ENCODE measurements at places on chromosomes 3 and 15.

- no peak for DNase-seq
Observed at GRCh38 chr3:26562021-26562768, 60.4 kb upstream of the LRRC3B start.

GRCh38 chr3:140467796-140468315, 210.0 kb upstream of the TRIM42 start:
- no peak for DNase-seq

- no peak for DNase-seq
Observed at GRCh38 chr3:4503050-4503449, 9.9 kb downstream of the ITPR1 start.

DNA sequence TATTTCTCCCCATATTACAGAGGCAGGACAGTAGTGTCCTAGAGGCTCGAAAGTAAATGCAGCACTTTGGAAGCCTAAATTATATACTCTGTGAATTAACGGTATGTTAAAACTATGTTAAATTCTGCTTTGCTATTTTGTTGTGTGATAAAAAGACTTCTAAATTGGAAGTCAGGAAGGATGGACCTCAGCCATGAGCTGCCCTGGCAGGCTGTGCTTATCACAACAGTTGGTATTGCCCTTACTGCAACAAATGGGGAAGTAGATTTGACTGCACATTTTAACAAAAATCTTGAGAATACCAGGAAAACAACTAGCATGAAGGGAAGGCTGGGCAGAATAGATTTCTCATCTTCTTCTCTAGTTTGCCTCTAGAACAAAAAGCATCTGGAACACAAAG, 706.6 kb downstream of the SI start:
- no peak for DNase-seq

DNA sequence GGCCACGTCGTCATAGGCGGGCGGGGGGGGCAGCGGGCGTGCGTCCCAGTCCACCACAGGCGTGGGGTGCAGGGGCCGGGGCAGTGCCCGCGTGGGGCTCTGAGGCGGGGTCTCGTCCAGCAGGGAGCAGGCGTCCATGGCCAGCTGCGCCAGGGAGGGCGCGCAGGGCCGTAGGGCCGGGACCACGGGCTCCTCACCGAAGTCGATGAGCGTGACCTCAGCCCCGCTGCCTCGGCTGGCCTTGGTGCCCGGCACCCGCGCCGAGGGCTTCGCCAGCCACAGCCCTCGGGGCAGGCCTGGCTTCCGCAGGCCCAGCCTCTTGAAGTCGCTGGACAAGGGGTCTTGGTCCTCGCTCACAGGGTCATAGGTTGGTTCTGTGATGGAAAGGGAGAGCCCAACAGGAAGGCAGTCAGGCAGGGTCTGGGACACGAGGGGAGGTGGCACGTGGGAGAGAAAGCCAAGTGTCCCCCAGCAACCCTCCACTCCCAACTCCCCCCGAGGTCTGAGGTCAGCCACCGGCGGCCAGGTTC, 40.0 kb downstream of the TNK2 start:
- DNase-seq = no peak

- no peak for DNase-seq
Observed at GRCh38 chr3:130850044-130850797, 43.7 kb upstream of the ATP2C1 start.

- DNase-seq = no peak
Observed at GRCh38 chr3:177438596-177439220, 241.4 kb upstream of the TBL1XR1 start.

GRCh38 chr3:157175691-157176507, 16.0 kb upstream of the CCNL1 start:
- DNase-seq = no peak

GRCh38 chr3:59149166-59149565, 99.3 kb upstream of the CFAP20DC start:
- no peak for DNase-seq

DNA sequence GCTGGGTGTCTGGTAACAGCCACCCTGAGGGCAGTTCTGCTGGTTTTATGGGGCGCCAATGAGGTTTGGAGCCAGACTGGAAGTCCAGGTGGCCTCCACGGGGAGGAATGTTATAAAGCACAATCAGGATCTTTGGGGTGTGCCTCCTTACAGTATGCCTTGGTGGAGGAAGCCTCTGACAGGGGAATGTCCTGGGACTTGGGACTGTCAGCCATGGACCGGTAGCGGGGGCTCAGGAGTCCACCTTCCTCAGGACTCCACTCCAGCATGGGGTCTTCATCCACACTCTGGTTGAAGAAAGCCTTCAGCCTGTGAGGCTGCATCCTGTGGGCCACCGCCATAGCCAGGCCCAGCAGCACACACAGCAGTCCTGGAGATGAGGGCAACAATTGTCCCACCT, 4.9 kb downstream of the DUOXA2 start:
- no peak for DNase-seq

DNA sequence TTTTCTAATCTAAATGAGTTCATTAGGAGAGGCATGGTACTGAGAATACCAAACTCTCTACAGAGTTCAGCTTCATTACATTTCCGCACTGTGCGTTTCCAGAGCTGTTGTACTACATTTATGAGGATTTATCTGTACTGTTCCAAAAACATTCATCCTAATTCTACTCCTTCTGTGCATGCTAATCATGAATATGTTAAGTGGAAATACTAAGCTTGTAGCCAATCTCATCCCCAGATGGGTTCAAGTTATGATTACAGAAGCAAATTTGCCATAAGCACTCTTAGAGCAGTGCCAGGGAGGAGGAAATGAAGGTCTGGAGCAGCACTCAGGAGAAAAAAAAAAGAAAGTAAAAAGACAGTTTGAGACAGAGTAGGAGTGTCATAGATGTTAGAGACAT, 544.3 kb downstream of the GBE1 start:
- DNase-seq = no peak

DNA sequence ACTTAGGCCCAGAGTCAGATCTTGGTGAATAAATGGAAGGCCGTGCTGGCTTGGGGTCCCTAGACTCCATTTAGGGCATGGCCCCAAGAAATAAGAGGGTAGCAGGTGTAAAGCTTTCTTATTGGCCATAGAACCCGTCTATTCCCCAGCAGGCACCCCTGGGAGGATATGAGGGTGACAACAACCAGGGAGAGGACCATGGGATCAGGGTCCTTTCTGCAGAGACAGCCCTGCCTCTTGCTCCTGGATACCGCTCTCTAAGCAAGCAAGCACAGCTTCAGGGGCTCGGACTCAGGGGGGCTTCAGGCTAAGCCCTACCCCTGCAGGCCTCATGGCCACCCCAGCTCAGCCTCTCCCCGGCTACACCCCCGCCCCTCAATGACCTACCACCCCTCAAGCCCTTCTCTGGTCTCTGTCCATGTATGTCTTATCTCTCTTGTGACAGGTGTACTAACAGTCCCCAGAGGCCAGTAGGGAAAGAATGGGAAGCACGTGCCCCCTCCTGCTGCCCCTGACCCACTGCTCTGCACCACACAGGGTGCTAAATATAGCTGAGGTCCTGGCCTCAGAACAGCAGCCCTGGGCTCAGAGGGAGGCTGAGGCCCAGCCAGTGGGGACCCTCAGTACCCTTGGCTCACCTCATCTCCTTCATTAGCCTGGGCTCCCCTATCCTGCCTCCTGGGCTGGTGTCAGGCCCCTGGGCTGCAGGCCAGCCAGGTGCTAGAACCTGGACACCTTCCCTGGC, 1.9 kb downstream of the XIRP1 start:
- DNase-seq = no peak

DNA sequence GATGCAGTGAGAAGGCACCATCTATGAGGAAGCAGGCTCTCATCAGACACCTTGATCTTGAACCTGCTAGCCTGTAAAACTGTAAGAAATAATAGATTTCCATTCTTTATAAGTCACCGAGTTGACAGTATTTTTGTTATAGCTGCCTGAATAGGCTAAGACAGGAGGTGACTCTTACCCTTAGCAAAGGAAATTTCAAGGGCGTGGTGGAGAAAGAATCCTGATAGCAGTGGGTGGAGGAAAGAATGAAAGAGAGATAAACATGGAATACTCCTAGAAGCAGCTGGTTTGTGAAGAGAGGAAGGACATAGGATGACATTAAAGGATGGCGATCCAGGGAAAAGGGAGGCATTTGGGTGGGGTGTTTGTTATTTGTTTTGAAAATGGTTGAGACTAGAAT, 41.4 kb downstream of the SIDT1 start:
- no peak for DNase-seq

GRCh38 chr3:71207632-71208031, 375.9 kb downstream of the FOXP1 start:
- no peak for DNase-seq

DNA sequence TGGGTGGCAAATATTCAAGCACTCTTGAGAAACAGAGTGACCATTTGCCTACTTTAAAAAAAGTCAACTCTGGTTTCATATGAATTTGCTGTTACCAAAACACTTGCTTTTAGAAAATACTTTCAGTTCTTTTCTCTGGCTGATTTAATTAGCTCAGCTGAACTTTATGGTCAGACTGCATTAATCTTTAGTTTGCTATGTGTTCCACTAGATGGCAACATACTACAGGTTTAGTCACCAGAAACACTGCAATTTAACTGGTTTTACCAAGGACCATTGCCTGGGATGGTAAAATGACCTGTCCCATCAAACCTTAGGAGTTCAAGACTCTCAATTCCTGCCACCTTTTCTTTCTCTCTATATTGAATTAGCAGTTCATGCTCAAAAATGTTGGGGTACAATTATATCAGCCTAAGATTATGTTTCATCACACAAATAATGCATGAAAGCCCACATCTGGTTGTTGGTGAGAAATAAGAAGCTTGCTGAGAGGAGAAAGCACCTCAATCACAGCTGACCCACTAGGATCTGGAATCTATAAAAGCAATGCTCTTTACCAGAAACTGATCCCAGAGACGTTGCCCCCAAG, 14.2 kb downstream of the EIF4E3 start:
- no peak for DNase-seq

DNA sequence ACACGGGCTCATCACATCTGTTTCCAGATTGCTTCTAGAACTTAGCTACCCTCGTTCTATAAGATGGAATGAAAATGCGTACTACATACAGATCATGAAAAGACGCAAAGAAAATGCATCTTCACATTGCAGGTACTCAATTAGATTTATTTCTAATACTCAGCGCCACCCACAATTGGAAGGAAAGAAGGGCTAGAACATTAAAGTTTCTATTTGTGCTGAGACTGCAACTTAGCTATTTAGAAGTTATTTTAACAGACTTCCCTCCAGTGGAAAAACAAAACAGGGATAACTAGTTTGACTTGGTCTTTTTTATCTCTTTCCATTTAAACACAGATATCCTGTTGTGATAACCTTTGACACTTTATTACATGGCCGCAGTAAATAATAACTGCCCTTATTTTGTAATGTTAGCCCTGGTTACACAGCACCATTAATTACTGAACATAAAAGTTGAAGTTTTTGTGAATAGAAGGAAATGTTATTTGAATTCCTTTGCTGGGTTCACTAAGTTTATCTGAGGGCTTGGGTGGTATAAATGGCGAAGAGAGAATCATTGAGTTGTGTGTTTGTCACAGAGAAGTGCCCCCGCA, 86.9 kb upstream of the SLC25A26 start:
- no peak for DNase-seq

DNA sequence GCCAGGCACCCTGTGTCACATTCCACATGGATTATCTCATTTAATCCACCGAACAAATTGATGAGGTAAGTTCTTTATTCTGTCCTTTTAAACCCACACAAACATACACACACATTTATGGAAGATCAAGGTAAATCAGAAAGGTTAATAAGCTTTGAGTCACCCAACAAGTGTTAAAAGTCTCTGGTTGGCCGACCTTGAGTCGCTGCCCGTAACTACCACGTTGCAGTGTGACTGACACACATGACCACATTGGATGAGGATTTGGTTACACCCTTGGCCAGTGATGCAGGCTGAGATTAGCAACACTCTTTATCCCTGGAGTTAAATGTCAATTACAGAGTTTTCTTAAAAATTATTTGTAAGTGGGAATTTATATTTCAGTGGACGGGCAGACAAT, 19.2 kb downstream of the FOXP1 start:
- DNase-seq = no peak

DNA sequence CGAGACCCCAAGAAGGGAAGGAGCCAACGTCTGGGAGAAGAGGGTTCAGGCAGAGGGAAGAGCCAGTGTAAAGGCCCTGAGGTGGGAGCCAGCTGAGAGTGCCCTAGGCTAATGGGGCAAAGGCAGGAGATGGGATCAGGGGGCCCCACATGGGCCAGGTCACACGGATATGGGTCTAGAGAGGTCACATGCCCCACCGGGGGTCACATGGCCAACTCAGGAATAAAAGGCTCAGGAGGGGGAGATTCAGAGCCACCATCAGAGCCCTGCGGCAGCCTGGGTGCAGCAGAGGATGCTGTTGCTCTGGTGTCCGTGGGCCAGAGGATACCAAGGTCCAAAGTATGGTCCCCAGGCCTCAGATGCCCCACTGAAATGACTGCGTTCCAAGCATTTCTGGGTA, 55.3 kb upstream of the SLC6A6 start:
- no peak for DNase-seq

DNA sequence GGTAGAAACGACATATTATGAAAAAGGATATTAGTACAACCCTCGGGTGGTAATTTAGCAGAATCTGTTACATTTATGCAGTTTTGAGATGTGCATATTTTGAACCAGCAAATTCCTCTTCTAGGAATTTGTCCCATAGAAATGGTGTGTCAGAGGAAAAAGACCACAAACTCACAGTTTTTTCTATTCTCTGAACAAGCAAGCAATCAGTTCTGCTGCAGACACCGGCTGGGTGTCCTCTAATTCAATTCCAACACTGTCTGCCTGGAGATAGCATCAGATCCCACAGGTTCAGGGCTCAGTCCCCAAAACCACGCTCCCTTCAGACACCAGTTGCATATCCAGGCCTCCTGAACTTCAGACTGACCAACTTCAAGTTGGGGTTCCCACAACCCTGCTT, 36.4 kb downstream of the APH1B start:
- no peak for DNase-seq

- no peak for DNase-seq
Observed at GRCh38 chr3:56269755-56270535, 198.3 kb downstream of the ERC2 start.

- no peak for DNase-seq
Observed at GRCh38 chr3:120931593-120931992, 23.6 kb downstream of the STXBP5L start.

GRCh38 chr15:97652700-97653167, 307.8 kb upstream of the ARRDC4 start:
- DNase-seq = peak; percentile 13

DNA sequence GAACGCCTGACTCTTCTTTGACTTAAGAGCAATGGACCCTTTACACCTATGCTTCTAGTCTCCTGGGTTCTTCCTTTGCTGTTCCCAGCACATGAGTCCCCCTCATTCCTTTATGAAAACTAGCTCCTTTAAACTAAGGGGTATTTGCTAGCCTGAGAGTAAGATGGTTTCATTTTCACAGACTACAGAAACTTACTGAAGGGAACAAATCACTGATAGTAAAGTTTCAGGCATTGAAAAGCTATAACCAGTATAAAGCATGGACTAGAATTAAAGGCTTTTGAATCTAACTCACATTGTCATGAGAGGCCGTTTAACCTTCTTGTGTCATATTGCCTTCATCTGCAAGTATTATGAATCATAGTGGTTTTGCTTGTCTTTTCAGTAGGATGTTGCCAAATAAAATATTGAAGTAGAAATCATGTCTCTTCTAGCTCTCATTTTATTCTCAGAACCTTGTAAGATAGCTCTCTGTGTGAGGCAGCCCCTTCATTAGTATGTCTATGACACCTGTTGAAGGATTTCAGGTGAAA, 765.9 kb downstream of the NR2F2 start:
- no peak for DNase-seq

GRCh38 chr3:2036076-2036475, 62.6 kb upstream of the CNTN4 start:
- no peak for DNase-seq

GRCh38 chr3:169365993-169366915, 297.3 kb downstream of the MECOM start:
- no peak for DNase-seq
